ENCODE measurements at places on chromosomes 5 and 9.
A peak's percentile ranks its signal among the peaks of the same experiment; 100 is the strongest.

- no peak for DNase-seq
Measured at GRCh38 chr9:107632661-107633060, 143.1 kb upstream of the KLF4 start.

DNA sequence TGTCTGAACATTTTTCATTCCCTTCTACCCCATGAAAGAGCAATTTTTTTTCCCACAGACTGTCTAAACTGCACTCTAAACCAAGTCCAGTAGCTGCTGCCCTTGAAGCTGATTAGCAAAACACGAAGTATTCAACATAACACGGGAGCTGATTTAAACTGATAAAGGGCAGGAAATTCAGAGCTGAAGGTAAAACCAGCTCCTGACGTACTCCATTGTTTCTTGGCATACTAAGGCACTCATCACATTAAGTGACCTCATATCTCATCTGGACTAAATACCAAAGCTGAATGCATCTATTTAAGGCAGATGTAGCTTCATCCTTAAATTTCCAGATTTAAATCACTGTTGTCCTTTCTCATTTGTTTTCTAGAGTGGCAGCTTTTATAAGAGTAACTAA, 12.0 kb downstream of the GDF9 start:
- no peak for DNase-seq

GRCh38 chr9:18073002-18073401, 401.0 kb upstream of the ADAMTSL1 start:
- DNase-seq: no peak

DNA sequence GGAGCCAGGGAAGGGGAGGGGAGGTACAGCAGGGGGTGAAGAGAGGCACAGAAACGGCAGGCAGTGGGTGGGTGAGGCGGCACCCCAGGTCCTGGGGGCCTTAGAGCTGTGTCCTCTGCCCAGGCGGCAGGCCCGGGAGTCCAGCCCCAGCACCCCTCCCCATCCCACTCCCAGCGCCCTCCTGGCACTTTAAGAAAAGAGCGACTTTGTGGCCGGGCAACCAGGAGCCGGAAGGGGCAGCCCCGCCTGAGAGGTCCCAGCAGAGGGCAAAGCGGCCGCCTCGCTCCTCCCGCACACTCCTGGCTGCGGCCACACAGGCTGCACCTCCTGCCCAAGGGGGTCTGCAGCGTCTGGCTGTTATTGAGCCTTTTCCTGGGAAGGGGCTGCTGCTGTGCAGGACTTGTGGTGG, 42.6 kb downstream of the NACC2 start:
- no peak for DNase-seq

DNA sequence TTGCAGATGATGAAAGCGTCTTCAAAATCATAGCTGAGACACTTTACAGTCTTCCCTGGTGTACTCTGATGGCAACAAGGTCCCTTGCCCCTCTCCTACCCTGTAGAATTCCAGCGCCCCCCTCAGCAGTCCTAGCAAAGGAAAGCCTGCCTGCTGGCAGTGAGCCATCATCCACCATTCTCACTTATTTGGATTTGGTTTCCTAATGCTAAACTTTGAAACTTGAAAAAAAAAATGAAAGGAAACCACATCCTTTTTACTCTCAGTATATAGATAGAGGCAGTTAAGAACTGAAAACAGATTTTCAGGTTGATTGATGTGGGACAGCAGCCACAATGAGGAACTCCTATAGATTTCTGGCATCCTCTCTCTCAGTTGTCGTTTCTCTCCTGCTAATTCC, at the start of gene GZMA:
TSS of gene GZMA (plus strand) at position 299 of the 400 bp plus-strand sequence. CDS start at position 336, 37 bp downstream.
- no peak for DNase-seq

DNA sequence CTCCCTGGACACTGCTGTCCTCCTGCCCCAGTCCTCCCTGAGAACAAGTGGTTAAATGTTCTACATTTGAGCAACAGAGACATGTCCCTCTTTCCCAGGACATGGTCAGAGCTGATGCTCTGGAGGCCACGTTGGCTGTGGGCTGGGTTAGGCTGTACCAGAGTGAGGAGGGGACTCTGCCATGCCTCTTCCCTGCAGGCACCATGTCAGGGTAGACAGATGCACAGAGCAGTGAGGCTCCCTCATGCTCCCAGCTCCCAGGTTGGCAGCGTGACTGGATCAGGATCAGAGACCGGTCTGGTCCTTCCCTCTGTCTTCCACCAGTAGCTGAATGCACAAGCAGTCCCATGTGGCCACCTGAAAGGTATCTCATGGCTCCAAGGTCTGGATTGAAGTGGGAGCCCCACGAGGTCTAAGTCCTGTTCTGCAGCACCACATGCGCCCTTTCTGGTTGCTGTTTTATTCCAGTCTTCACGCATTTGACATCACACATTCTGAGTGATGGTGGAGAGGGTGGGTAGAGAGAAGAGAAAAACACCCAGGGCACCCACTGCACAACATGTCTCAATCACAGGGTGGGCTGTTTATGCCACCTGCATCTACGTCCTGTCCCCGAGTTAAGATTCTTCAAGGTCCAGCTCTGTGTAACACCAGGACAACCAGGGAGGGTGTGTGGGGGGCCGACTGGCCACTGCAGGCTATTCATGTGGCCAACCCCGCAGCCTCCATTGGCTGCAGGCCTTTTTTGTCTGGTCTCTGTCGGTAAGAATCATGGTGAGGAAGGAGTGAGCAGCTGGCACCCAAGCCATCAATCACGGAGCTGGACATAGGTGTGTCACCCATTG, 204.9 kb downstream of the FANCC start:
- DNase-seq: no peak

GRCh38 chr9:86585422-86586143, 231.4 kb upstream of the TUT7 start:
- no peak for DNase-seq

GRCh38 chr9:131255676-131256197, 20.6 kb downstream of the FAM78A start:
- peak; percentile 63 for DNase-seq

- no peak for DNase-seq
Measured at GRCh38 chr9:84297162-84297821, 43.3 kb downstream of the SLC28A3 start.

GRCh38 chr9:130490981-130491380, 46.2 kb downstream of the ASS1 start:
- no peak for DNase-seq

GRCh38 chr5:148012801-148013200, 51.0 kb upstream of the SPINK5 start:
- no peak for DNase-seq

DNA sequence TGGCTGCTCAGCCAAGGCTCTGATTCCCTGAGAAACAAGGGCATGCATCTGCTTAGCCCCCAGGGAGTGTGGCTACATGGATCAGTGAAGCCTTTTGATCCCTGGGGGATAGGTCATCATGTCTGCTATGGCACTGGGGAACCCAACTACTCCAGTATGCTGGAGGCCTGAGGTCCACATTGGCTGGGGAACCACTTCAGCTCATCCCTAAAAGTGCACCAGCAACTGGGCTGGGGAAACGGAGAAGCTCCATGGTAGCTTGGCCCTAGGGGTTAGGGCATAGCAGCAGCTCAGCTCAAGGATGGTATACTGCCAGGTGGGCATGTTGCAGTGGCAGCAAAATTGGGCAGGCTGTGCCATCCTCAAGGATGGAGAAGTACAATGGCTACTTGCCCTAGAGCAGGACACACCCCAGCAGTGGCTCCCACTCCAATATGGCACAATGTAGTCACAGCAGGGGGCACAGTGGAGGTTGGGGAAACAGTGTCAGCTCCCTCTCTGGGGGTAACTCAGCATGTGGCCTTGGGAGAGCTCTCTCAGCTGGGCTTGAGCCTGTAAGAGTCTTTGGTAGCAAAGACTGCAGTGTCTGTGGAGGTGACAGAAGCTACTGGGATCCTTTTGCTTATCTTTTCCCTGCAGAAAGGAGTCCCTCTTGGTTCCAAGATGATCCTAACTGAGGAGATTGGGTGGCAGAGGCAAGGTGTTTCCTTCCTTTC, 111.5 kb upstream of the FSTL4 start:
- no peak for DNase-seq

GRCh38 chr5:139821806-139822552, 26.4 kb downstream of the PSD2 start:
- no peak for DNase-seq

GRCh38 chr5:157677931-157678330, 6.6 kb downstream of the C5orf52 start:
- DNase-seq: no peak

- DNase-seq: no peak
Measured at GRCh38 chr5:6490693-6491092, 42.0 kb downstream of the UBE2QL1 start.

GRCh38 chr9:133127340-133127981, 6.4 kb upstream of the RALGDS start:
- DNase-seq: no peak

- no peak for DNase-seq
Measured at GRCh38 chr9:79591458-79591857, 19.7 kb downstream of the TLE4 start.

- no peak for DNase-seq
Measured at GRCh38 chr5:74149395-74149794, 491.1 kb downstream of the ENC1 start.

GRCh38 chr5:1152771-1153282, 41.0 kb upstream of the SLC12A7 start:
- DNase-seq: no peak

DNA sequence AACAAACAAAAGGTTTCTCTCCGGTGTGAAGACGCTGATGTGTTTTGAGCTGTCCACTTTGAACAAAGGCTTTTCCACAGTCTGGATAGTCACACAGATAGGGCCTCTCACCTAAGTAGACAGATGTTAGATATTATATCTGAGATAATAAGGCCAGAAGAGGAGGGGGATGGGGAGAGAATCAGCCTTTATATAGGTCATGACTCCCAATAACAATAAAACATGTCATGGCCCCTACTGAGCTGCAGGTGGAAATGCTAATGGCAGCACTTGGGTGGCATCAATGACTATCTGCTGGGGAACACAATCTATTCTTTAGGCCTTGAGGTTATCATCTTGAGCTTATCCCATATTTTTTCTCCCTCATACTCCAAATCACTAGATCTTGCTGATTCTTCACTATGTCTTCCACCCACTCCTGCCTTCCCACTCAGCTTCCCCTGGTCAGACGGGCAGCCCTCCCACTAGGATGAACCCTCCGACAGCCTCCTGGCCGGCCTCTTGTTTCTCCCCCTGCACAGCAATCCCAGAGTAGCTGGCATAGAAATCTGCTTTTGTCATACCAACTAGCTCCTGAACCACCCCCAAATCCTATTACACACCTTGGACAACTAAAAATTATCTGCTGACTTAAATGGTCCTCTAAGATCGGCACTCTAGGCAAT, 11.5 kb upstream of the SLC35D2 start:
- DNase-seq: no peak

- DNase-seq: no peak
Measured at GRCh38 chr9:105046907-105047741, 119.2 kb upstream of the ABCA1 start.

- DNase-seq: no peak
Measured at GRCh38 chr9:129415942-129416651, 204.8 kb downstream of the C9orf50 start.

GRCh38 chr5:10268100-10268499, 18.0 kb downstream of the CCT5 start:
- peak; percentile 45 for DNase-seq

GRCh38 chr5:135135530-135136226, 101.7 kb upstream of the PITX1 start:
- DNase-seq: no peak

- DNase-seq: no peak
Measured at GRCh38 chr5:90557391-90557790, 1.2 kb upstream of the ADGRV1 start.

GRCh38 chr5:144177548-144177947, 6.9 kb downstream of the KCTD16 start:
- no peak for DNase-seq

- no peak for DNase-seq
Measured at GRCh38 chr9:121945281-121945680, 147.8 kb downstream of the TTLL11 start.

DNA sequence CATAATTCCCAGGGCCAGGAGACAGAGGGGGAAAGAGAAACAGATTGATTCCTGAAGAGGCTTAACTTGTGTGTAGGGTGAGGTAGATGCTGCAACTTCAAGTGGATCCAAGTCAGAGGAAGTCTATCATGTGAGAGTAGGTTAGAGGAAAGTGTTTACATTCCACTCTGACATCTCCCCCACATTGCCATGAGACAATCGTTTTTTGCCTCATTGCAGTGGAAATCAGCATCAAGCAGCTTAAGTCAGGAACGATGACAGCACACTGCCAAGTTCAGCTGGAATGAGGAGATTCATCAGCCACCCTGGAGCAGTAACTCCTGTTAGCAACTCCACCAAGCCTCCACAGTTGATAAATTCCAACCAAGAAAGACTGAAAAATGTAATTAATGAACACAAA, 689.7 kb upstream of the MEF2C start:
- DNase-seq: no peak

- DNase-seq: no peak
Measured at GRCh38 chr9:96087669-96088299, 212.3 kb downstream of the ERCC6L2 start.

DNA sequence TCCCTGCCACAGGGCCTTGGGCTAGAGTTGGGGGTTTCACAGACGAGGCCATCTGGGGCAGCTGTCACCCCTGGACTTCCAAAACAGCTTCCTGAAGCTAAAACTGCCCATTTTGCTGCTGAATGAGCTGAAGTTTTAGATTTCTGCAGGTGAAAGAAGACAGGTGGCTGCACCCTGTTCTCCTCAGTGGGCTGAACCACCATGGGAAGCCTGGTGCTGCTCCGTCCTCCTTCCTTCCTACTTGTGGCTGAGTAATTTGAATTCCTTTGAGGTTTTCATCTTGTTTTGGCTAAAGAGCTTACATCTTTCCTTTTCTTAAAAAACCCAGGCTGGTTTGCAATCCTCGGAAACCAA, 5.3 kb downstream of the NKD2 start:
- DNase-seq: no peak

DNA sequence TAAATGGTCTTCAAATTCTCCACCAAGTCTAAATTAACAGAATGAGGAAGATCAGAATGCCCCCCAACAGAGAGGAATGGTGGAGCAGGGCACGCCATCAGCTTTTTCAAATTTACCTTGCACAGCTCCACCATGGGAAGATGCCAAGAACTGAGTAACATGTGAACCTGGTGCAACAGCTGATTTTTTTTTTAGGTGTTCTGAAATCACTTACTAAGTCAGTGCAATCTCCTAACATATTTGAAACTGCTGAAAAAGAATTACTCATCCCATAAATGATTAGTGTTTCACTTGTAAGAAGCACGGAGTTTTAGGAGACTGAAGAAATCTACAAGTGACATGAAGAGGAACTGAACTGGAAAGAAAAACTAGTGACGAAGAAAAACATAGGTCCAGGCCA, 5.1 kb downstream of the TMEM245 start:
- no peak for DNase-seq

Data from activated CD8-positive, alpha-beta memory T cell treated with anti-CD3 and anti-CD28 coated beads, Interleukin-2, amount 50 U/mL, for 48 hours (primary cell).